SJSA1 (cell line): ENCODE measurements at places on chromosomes 6 and 20. TPM values are rescaled to one million over a fixed set of nuclear protein-coding genes. Genes with fewer than 3 reads are reported as not detected.
A peak's percentile ranks its signal among the peaks of the same experiment; 100 is the strongest.

The SIRPA gene
- total RNA-seq: 2.4 and 4.7 TPM in 2 replicates

- peaks cover 21% of the 10 kb centered on the region for H3K36me3 ChIP-seq
- H3K27ac ChIP-seq: peak overlapping the region; percentile 34
- H3K4me3 ChIP-seq: no peak overlapping the region
- peak; percentile 49 for DNase-seq
- peaks cover 12% of the 10 kb centered on the region for H3K4me1 ChIP-seq
- no peaks in the 10 kb centered on the region for H3K27me3 ChIP-seq
Observed at GRCh38 chr6:12113190-12113577, 101.1 kb downstream of the HIVEP1 start.

GRCh38 chr6:25670793-25671513 is 18.9 kb downstream of the SCGN start:
- H3K36me3 ChIP-seq: no peaks in the 10 kb centered on the region
- no peaks in the 10 kb centered on the region for H3K4me1 ChIP-seq
- no peak overlapping the region for H3K4me3 ChIP-seq
- H3K27me3 ChIP-seq: no peaks in the 10 kb centered on the region
- H3K27ac ChIP-seq: no peak overlapping the region

- H3K4me3 ChIP-seq: no peak overlapping the region
- H3K36me3 ChIP-seq: no peaks in the 10 kb centered on the region
- H3K27me3 ChIP-seq: no peaks in the 10 kb centered on the region
- H3K4me1 ChIP-seq: no peaks in the 10 kb centered on the region
Observed at GRCh38 chr6:128188678-128189077, 287.8 kb upstream of the THEMIS start.
